ENCODE measurements at places on chromosomes 1 and 21.
A peak's percentile ranks its signal among the peaks of the same experiment; 100 is the strongest.

GRCh38 chr1:172270605-172271004, 149.9 kb upstream of the C1orf105 start:
- no peak for DNase-seq

GRCh38 chr1:39850606-39851216, 32.6 kb downstream of the TRIT1 start:
- DNase-seq = no peak

DNA sequence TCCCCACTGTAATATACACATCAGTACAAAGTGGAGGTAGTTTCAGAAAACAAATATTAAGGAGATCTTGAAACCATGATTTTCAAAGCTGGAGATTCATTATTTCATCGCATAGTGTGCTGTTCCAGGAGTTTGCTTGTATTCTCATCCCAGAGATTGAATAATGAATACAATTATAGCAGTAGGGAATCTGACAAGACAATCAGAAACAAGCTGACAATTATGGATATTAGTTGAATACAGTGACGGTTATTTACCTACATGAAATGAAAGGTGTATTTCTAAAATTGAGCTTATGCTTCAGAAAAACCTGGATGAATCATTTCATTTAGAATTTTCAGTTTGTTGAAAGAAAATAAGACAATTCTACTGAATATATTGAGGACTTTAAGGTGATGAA, 2119.0 kb downstream of the MRPL39 start:
- no peak for DNase-seq

GRCh38 chr1:240030236-240030635, 61.4 kb upstream of the FMN2 start:
- no peak for DNase-seq

DNA sequence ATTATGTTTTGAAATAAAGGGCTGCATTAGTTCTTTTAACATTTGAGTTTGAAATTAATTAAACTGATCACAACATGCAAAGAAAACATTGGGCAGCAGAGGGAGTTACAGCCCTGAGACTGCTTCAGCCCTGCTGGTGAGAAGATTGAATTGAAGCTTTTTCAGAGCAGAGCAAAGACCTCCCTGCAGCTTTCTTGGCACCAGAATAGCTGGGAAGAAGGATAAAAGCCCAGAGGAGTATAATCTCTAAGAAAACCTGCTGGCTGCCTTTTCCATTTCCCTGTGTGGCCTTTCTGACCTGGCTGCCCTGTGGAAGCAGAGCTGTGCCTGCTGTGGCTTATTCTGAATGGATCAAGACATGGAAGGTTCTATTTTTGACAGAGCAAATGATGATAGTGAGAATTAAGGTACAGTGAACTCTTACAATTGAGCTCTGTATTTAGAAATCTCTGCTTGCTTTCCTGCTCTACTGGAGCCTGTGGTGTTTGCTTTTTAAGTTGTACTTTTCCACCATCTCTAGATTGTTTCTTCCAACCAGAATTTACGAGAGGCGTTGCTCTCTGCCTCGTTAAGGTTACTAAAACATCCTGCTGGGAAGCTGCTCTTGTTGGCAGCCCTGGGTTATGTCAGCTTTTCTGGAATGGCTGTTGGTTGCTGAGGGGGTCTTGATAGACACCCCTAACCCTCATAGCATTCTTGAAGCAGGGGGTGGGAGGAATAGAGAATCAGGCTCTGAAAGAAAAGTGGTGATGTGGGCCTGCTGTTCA, 9.9 kb downstream of the SNRPE start:
- no peak for DNase-seq

GRCh38 chr1:101205457-101205856, 31.4 kb upstream of the S1PR1 start:
- no peak for DNase-seq

DNA sequence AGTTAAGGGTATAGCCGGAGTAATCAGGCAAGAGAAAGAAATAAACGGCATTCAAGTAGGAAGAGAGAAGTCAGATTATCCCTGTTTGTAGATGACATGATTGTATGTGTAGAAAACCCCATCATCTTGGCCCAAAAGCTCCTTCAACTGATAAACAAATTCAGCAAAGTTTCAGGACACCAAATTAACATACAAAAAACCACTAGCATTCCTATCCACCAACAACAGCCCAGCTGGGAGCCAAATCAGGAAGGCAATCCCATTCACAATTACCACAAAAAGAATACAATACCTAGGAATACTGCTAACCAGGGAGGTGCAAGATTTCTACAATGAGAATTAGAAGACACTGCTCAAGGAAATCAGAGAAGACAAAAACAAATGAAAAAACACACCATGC, 45.3 kb downstream of the MAST2 start:
- DNase-seq = no peak

- peak; percentile 64 for DNase-seq
These were observed 64.0 kb downstream of the ADARB1 start for GRCh38 chr21:45138199-45139002.

GRCh38 chr1:226655251-226656163, 83.6 kb downstream of the ITPKB start:
- peak; percentile 25 for DNase-seq

GRCh38 chr1:223645903-223646302, 19.6 kb downstream of the CAPN8 start:
- DNase-seq = no peak

- DNase-seq = no peak
These were observed 45.2 kb upstream of the RXRG start for GRCh38 chr1:165490175-165490574.

- DNase-seq = no peak
These were observed 645.1 kb upstream of the B3GALT2 start for GRCh38 chr1:193831465-193831864.

- DNase-seq = no peak
These were observed 191.7 kb upstream of the KCTD3 start for GRCh38 chr1:215375381-215375780.

DNA sequence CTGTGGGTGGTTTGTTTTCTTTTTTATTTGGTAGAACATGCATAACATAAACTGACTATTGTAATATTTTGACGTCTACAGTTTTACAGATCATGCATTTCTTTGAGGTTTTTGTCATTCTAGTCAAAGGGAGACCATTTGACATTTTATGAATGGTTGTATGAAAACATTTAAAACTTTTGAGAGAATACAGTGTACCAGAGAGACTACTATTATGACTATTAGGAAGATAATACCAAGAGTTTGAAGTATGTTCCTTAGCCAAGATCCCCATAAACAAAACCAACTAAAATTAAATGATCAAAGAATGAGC, 37.3 kb upstream of the RHOU start:
- no peak for DNase-seq

DNA sequence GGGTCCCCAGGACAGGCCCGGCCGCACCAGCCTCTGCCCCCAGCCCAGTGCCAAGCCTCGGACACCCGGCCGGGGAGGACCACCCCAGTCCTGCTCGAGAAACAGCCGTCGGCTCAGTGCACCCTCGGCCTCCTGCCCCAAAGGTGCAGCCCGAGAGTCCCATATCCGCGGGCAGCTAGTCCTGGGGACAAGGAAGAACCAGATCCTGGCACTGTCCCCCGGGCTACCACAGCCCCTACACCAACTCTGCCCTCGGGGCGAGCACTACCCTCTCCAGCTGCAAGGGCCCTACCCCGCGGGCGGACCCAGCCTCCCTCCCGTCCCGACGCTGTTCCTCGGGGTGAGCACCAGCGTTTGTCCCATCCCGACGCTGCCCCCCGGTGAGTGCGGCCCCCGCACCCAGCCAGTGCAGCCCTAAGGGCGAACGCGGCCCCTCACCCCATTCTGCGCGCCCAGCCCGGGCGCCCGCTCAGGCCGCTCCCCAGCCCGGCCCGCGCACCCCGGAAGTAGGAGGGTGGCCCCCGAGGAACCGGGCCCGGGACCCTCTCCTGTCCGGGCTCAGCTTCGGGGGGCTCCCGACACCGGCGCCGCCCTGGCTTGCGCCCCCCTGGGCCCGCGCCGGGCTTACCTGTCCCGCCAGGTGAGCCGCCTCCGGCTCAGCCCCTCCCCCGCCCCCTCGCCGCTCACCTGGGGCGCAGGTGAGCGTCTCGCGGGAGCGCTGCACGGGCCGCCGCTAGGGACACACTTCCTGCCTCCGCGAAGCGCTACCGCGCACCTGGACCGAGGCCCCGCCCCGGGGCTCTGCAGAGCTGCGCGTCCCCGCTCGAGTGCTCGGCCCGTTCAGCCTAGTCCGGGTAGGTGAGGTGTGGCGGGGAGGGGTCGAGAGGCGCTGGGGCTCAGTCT, at the start of gene KDF1:
Gene KDF1 (minus strand): TSS at position 747 of the 903 bp plus-strand sequence. CDS start 8,088 bp downstream, outside the sequence.
- peak; percentile 66 for DNase-seq

DNA sequence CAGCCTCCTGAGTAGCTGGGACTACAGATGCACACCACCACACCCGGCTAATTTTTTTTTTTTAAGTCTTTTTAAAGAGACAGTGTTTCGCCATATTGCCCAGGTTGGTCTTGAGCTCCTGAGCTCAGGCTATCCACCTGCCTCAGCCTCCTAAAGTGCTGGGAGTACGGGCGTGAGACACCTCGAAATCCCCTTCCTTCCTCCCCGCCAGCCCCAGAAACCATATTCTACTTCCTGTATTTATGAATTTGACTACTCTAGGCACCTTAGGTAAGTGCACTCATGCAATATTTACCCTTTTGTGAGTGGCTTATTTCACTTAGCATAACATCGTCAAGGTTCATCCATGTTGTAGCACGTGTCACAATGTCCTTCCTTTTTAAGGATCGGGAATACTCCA, 6.9 kb upstream of the LRP8 start:
- peak; percentile 12 for DNase-seq

DNA sequence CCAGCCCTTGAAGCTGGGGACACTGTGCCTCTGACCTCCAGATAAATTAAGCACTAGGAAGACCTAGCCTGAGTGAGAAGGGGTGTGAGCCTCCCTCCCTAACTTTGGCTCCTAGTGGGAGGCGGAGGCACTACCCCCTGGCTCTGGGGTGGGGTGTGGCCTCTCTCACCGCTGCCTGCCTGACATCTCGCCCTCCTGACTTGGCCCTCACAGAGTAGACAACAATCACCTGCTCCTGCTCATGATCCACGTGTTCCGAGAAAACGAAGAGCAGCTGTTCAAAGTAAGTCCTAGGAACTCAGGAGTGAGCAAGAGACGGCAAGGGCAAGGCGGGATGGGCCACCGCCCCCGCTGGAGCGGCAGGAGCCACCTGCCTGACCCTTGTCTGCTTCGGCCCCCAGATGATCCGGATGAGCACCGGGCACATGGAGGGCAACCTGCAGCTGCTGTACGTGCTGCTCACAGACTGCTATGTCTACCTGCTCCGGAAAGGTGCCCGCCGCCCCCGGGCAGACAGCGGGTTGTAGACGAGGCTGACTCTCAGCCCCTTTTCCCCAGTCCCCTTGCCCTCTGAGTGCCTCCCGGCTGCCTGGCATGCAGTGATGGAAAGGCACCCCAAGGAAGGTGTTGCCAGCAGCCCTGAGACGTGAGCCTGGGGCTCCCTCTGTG, 8.1 kb upstream of the SLC25A34 start:
- no peak for DNase-seq

DNA sequence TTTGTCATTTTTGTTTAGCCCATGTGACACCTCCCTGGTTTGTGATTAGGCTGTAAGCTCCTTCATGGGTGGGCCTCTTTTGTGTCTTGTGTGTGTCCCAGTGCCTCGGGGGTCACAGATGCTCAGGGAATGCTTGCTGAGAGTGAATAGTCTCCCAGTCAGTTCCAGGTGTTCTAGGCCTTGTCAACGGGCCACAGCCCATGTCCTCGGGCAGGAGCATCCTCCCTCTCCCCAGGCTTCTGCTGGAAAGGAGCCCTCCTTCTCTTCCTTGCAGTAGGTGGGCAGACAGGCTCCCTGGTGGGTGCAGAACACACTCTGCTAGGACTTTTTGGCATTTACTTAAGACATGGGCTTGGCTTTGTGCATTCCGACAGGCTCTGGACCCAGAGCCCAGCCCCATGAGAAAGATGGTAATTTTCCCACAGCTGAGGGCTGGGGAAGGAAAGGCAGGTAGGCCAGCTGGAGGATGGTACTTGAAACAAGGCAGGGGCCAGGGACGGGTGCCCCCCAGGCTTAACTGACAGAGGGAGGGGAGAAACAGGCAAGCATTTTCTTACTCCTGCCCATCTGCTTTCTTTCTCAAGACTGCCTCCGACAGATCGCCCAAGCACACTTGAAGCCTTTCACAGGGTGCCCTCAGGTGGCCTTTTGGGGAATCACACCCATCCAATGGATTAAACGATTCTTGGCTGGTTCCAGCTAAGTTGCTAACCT, 7.1 kb upstream of the CPLANE2 start:
- peak; percentile 79 for DNase-seq

DNA sequence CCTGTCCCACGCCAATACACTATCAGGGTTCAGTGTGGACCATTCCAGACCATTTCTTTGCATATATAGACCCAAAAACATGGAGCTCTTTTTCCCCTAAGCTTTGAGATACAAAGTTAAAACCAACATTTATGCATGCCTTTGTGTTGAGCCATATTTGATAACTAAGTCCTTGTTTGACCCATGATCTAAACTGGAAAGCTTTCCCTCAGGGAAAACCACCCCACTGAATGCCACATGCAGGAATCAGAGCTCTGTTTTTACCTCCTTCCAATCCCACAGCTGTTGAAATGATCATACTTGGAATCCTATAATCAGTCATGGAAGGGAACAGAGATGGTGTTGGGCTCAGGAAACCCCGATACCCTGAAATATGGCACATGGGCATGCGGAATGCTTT, 14.8 kb upstream of the SLC45A1 start:
- DNase-seq = no peak

- no peak for DNase-seq
These were observed 33.0 kb upstream of the VN1R5 start for GRCh38 chr1:247222840-247223239.

GRCh38 chr1:98385652-98386051, 275.9 kb upstream of the SNX7 start:
- DNase-seq = no peak

- DNase-seq = no peak
These were observed at the start of gene SPATC1L for GRCh38 chr21:46183910-46184624. SPATC1L (minus strand) TSS chr21:46184459; CDS start chr21:46182816, 1,643 bp downstream.

DNA sequence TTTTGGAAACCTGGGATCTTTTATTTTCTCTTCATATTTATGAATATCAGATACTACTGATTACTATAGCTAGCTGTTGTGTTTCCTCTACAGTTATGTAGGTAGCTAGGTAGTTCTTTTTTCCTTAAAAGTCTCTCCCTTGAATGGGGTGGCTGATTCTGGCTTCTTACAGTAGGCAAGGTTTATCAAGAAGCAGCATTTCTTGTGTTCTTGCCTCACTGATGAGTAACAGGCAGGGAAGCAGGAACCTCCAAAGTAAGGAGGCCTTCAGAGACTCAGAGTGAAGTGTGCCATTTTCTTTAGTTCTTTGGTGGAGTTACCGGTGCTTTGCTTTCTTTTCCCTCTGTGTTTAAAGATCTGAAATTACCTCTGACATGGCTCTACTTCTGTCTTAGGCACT, 56.0 kb downstream of the ZMYM4 start:
- DNase-seq = no peak

GRCh38 chr1:112702420-112703261, 4.3 kb downstream of the RHOC start:
- no peak for DNase-seq
